Activated effector memory CD4-positive, alpha-beta T cell treated with Interleukin-2 at 50 U/mL for 16 hours (primary cell): ENCODE measurements at places on chromosomes 5 and 9.

DNA sequence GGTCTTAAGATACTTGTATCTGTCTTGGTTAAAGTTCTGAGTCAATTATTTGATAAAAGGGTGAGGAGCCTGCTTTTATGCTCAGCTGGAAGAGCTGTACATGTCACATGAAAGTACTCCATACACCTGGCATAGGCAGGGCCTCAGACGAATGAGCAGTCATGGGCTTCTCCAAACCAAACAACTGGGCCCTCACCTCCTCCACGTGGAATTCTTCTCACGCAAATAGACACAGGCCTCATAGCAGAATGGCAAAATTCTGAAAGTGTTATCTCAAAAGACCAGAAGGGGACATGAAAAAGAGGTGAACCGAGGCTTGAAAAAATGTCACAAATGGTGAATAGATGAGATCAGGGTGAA lies 48.6 kb downstream of the FAM240B start:
- no peak for DNase-seq

GRCh38 chr9:2634153-2634552 lies 12.6 kb downstream of the VLDLR start:
- DNase-seq, result no peak

- DNase-seq, result no peak
Measured at GRCh38 chr9:130949188-130950038, 10.4 kb upstream of the FIBCD1 start.

DNA sequence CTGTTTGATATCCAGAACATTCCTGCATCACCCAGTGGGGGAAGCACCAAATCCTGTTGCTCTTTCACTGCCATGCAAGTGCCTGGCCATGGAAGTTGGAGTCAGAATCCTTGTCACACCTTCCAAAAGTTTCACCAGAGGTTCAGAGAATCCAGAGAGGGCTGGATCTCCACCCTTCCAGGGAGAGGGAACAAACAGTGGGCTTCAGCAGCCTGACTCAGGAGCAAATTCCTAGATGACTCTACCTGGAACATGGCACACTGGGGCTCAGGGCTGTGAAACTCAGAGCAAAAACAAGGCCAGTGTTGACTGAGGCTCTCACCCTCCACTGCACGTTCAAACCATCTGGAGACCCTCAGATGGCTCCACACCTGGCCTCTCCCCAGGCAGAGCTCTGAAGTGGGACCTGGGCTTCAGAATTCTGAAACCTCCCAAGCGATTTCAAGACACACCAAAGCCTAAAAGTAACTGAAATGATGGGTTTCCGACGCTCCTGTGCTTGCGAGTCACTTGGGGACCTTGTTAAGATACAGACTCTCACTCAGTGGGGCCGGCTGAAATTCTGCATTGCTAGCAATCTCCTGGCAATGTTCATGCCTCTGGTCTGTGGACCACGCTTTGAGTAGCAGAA lies 205.9 kb downstream of the AUH start:
- no peak for DNase-seq

GRCh38 chr5:173624282-173624681 lies 7.8 kb upstream of the BOD1 start:
- DNase-seq, result no peak

- no peak for DNase-seq
Measured at GRCh38 chr5:21701317-21701716, 1151.8 kb downstream of the CDH12 start.
